ENCODE measurements at places on chromosomes 5 and 9.
A peak's percentile ranks its signal among the peaks of the same experiment; 100 is the strongest.

- no peak for DNase-seq
Measured at GRCh38 chr5:79929095-79929494, 62.0 kb downstream of the MTX3 start.

- DNase-seq = no peak
Measured at GRCh38 chr9:71791875-71792274, 23.6 kb upstream of the CEMIP2 start.

DNA sequence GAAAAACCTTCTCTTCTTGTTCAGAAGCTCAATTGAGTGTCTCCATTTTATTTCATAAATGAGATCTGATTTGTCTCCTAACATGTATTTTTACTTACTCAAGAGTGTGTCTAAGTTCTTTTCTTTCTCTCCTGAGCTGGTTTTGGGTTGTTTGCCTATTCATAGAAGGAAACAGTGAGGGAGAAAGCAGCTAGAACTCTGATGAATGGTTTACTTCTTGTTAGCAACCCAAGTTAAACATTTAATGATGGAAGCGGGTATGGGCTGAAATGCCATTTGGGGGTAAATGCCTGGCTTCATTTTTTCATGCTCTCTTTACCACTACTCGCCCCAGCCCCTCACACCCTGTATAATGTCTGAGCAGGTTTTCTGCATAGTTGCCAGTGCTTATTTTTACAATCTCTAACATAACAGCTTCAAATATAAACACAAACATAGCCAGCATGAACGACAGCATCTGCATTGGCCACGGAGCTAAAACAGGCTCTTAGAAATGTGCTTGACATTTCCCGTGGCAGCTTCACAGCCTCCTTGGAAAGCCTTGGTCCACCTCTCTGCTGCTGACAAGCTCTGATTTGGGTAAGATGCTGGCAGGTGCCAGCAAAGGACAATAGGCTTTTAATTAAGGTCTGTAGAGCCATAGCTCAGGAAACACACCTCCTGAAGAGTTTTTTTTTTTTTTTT lies 321.1 kb downstream of the ARHGEF28 start:
- DNase-seq = no peak

DNA sequence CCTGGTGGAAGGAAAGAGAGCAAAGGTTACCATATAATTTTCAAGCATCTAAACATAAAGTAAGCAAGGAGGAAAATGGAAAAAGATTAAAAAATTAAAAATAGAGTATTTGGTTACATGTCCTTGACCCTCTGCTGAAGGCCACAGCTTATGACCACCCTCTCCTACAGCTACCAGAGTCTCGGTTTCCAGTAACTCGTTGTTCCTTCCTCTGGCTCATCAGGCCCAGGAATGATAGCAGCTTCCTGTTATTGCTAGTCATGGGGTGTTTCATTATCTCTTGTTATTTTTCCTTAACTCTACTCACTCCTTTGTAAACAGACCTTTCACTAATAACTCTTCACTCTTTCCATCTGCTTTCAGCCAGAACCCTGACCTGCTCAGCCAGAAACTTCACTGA lies 102.2 kb downstream of the YTHDC2 start:
- DNase-seq = no peak

- DNase-seq = no peak
Measured at GRCh38 chr9:118473521-118473920, 769.3 kb downstream of the TLR4 start.

- DNase-seq = no peak
Measured at GRCh38 chr5:6861667-6862066, 148.4 kb downstream of the TENT4A start.

DNA sequence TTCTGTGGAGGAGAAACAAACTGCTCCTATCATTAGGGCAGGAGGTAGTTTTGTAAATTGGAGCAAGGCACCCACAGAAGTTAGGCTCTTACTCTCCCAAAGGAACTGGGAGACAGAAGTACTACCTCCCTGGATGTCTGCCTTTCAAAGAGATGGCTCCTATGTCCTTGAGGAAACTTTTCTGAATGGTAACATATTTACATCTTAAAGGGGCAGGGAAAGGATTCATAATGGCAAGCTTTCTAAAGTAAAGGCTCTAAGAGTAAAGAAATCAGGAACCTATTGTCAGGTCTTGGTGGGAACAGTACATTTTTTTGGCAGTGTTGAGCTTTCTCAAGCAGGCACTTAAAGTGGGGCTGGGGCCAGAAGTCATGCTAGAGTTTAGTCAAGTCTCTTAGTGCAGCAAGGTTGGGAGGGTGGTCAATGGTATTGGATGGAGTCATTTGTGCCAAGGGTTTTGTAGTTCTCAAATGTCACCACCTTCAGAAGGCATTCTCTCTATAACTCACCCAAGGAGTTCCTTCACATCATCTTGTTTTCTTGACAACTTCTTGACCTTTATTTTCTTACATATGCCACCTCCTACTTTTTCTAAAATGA lies 26.3 kb upstream of the NDFIP1 start:
- DNase-seq = no peak

DNA sequence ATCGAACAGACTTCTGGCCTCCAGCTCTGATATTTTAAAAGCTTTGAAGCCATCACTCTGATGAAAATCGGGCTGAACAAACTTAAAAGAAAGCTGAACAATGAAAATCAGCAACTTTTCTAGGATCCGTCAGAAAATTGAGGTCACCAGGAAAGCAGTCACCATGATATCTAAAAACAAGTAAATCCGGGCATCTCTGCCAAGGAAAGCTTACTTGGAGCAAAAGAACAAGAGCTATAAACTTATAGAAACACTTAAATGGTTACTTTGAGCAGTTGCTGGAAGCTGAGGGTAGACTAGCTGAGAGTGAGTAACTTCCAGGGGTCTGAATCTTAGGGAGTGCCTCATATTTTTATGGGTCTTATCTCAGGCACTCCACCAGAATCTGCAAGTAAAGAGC lies 1043.0 kb upstream of the CDH18 start:
- DNase-seq = no peak

- DNase-seq = no peak
Measured at GRCh38 chr9:99713838-99714306, 107.8 kb upstream of the NR4A3 start.

- DNase-seq = no peak
Measured at GRCh38 chr9:89204801-89205200, 26.2 kb upstream of the SHC3 start.

- DNase-seq = no peak
Measured at GRCh38 chr5:45491368-45491767, 204.8 kb downstream of the HCN1 start.

DNA sequence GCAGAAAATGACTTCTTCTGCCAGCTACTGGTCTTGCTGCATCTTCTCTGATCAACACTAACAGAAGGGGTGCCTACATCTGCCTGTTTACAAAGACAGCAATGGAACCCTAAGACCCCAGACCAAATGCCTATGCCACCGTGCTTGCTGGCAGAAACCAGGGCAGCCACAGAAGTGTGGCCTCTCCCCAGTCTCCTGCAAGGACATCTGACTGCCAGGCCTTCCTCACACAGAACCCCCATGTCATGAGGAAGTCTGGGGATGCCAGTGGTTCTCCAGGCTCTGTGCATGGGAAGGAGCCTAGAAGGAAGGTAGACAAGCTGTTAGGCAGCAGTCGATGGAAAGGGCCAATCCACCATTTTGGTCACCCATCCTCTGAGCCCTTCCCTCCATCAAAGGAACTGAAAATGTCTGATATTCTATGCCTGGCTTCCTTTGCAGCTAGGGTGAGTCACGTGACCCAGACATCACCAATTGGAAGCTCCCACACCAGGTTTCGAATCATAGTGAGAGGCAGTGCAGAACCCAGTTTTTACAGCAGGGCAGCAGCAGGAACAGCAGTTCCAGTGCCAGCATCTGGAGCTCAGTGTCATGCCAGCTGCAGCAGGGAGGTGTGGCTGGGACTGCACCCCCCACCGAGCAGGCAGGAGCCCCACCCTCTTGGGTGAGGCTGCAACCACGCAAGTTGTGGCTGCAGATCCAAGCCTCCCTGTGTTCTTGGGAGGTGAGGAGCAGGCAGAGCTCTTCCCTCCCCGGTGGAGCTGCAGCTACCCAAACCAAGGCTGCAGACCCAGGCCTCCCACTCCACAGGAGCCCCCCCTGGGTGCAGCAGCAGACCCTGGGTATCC lies 123.4 kb downstream of the OLFM1 start:
- peak; percentile 12 for DNase-seq

GRCh38 chr5:128304088-128304487 lies 220.5 kb downstream of the SLC12A2 start:
- DNase-seq = no peak

DNA sequence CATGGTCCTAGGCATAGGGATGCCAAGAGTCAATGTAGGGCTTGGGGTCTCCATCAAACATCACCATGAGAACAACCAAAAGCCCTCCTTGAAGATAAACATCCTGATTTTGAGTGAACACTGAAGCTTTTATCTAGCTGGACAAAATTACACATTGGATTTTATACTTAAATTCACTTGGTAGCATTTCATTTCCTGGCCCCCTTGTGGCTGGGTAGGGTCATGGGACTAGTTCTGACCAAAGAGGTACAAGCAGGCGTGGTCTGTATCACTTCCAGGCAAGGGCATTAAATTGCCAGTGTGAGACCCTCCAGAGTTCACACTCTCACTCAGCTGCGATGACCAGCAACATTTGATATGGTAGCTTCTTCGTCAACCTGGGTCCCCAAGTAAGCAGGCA lies 320.3 kb downstream of the ACTL7B start:
- DNase-seq = no peak

DNA sequence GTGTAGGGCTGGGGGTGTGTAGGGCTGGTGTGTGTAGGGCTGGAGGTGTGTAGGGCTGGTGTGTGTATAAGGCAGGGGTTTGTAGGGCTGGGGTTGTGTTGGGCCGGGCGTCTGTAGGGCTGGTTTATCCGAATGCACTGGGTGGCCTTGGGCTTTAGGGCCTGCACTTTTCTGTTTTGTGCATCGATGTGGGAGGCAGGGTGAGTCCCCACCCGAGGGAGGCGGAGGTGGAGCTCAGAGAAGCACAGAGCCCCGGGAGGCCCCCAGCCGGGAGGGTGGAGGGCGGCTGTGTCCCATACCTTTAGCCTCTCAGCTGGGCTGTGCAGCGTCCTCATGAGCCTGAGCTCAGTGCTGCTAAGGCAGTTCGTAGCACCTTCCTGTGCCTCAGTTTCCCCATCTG lies 13.5 kb downstream of the COL5A1 start:
- peak; percentile 18 for DNase-seq

GRCh38 chr5:43772764-43773477 lies 169.9 kb downstream of the NNT start:
- DNase-seq = peak; percentile 52

DNA sequence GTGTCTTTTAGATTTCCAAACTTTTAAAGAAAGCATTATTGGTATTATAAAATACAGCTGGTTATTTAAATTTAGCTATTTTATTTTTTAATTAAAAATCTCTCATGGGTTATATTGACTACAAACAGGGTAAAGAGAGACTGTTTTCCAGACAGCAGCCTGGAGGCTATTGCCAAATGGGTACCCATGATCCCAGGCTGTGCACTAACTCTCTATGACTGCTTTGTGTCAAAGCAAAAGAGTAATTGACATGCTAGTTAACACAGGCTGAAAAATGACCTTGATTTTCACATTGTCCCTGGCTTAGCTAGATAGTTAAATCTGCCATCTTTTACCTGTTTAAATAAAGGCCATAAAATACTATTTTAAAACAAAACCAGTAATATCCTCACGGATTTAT lies 589.7 kb downstream of the ANXA1 start:
- no peak for DNase-seq
